Smooth muscle cell of trachea (primary cell): ENCODE measurements at places on chromosomes 16 and 17. TPM values are rescaled to one million over a fixed set of nuclear protein-coding genes. Genes with fewer than 3 reads are reported as not detected.

Gene MAPT
- total RNA-seq: 0.44 and 1.2 TPM in 2 replicates

Gene MT4
- not detected in 2 replicates for total RNA-seq

Gene RDM1
- 0.66 and 0.87 TPM in 2 replicates for total RNA-seq

Gene KRT20
- not detected in 2 replicates for total RNA-seq

Gene CHST4
- total RNA-seq: not detected in 2 replicates

Gene PLXDC1
- total RNA-seq: 11.8 and 18.5 TPM in 2 replicates

Gene IKZF3
- 0.33 TPM in 1 of 2 replicates, not detected in the other for total RNA-seq

Gene SAMD14
- total RNA-seq: 0.87 and 2.2 TPM in 2 replicates

Gene WNK4
- 0.29 and 0.33 TPM in 2 replicates for total RNA-seq

Gene ZNF469
- total RNA-seq: 3.1 and 13.4 TPM in 2 replicates

Gene MRPS7
- 41.2 and 49.6 TPM in 2 replicates for total RNA-seq

Gene TMEM100
- 0.99 and 5.4 TPM in 2 replicates for total RNA-seq

Gene MGAT5B
- total RNA-seq: 0.15 and 0.17 TPM in 2 replicates

Gene PERCC1
- 0.17 TPM in 1 of 2 replicates, not detected in the other for total RNA-seq

Gene OTOA
- 0.15 and 0.17 TPM in 2 replicates for total RNA-seq

Gene TBX4
- total RNA-seq: 5.1 and 6.8 TPM in 2 replicates

Gene HSD17B2
- total RNA-seq: 0.17 TPM in 1 of 2 replicates, not detected in the other

Gene SARM1
- 6.1 and 9.4 TPM in 2 replicates for total RNA-seq

Gene CLEC18B
- 0.29 and 1.3 TPM in 2 replicates for total RNA-seq

Gene KIF19
- under 0.01 TPM in 1 of 2 replicates, not detected in the other for total RNA-seq

Gene GNG13
- not detected in 2 replicates for total RNA-seq
